ENCODE measurements at places on chromosomes 1 and 21. TPM values are rescaled to one million over a fixed set of nuclear protein-coding genes. Genes with fewer than 3 reads are reported as not detected.

The GNAT2 gene
- total RNA-seq, result 0.20 TPM

- H3K4me1 ChIP-seq, result no peaks in the 10 kb centered on the region
- H3K27ac ChIP-seq, result no peak overlapping the region
- H3K36me3 ChIP-seq, result no peaks in the 10 kb centered on the region
- H3K27me3 ChIP-seq, result no peaks in the 10 kb centered on the region
- H3K4me3 ChIP-seq, result no peak overlapping the region
These were observed 94.5 kb upstream of the SPATA6 start for GRCh38 chr1:48566492-48566891.

The TRMT1L gene
- total RNA-seq, result 25.4 TPM

DNA sequence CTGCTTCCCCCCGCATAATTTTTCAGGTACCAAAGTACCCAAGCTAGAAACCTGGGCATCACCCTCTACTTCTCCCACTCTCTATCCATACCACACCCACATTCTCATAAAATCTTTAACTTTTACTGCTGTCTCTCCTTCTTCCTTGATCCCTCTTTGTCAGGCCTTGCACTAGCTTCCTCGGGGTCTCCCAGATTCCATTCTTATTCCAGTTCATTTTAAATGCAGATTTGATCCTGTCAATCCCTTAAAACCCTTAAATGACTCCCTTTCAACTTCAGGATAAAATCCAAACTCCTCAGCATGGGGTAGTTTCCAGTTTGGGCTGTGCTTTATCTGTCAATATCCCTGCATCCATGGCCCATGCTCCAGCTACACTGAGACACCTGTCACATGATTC is 343.5 kb downstream of the PBX1 start:
- H3K36me3 ChIP-seq, result no peaks in the 10 kb centered on the region
- H3K27ac ChIP-seq, result no peak overlapping the region
- no peak overlapping the region for H3K4me3 ChIP-seq
- no peaks in the 10 kb centered on the region for H3K27me3 ChIP-seq
- H3K4me1 ChIP-seq, result no peaks in the 10 kb centered on the region
- DNase-seq, result no peak

DNA sequence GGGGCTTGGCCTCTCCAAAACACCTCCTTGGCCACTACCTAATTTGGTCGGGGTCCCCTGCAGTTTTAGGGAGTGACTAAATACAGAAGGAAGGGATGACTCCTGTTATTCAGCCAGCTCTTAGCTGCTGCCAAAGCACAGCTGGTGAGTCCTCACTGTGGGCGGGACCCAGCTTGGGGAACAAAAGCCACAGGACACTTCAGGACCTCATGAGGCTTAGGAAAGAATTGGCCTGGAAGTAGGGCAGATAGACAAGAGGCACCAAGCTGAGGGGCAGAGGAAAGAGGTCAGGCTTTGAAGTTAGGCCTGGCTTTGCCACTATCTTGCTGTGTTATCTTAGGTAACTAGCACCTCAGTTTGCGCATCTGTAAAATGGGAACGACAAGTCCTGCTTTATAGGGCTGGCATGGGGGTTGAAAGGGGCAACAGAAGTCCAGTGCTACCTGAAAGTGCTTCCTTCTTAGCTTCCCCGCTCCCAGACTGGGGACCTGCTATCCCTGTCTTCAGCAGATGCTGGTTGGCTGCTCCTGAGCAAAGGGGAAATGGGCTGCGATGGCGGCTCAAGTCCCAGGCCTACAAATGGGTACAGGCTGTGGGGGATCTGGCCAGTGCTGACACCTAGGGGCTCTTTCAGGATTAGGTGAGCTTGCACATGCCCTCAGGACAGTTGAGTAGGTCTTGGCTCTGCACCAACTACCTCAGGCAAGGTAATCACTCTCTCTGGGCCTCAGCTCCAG is 15.7 kb downstream of the IFI6 start:
- H3K27ac ChIP-seq, result no peak overlapping the region
- no peak for DNase-seq
- H3K27me3 ChIP-seq, result 0 out of 3 replicates have a peak, but pooled peaks cover 3% of the 10 kb centered on the region
- H3K36me3 ChIP-seq, result no peaks in the 10 kb centered on the region

GRCh38 chr1:201085902-201086735 is 26.1 kb downstream of the CACNA1S start:
- no peak overlapping the region for H3K4me3 ChIP-seq
- no peaks in the 10 kb centered on the region for H3K36me3 ChIP-seq
- peaks cover 31% of the 10 kb centered on the region for H3K27me3 ChIP-seq
- DNase-seq, result peak; percentile 36
- no peak overlapping the region for H3K27ac ChIP-seq
- H3K4me1 ChIP-seq, result no peaks in the 10 kb centered on the region

The GPR52 gene
- not detected for total RNA-seq

DNA sequence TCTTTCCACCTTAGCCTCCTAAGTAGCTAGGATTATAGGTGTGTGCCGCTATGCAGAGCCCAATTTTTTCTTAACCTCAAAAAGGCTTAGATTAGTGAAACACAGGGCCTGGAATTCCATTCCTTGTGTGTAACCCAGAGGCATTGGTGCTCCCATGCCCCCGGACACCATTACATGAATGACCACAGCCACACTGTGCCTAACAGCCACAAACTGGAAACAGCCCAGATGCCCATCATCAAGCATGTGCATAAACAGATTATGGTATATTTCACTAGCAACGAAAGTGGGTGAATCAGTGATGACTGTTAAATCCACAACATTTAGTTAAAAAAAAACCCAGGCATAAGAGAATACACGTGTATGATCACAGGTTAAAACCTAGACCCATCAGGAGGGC is 24.4 kb downstream of the ADAM30 start:
- no peaks in the 10 kb centered on the region for H3K36me3 ChIP-seq
- no peak overlapping the region for H3K4me3 ChIP-seq
- 0 out of 3 replicates have a peak, but pooled peaks cover 8% of the 10 kb centered on the region for H3K27me3 ChIP-seq
- peaks cover 8% of the 10 kb centered on the region for H3K4me1 ChIP-seq
- H3K27ac ChIP-seq, result no peak overlapping the region
